Activated CD4-positive, alpha-beta T cell treated with anti-CD3 and anti-CD28 coated beads, Interleukin-2, amount 10 ng/mL, durations not matched to agents 7 days and 5 days (primary cell): ENCODE measurements at places on chromosomes 6 and 20. TPM values are rescaled to one million over a fixed set of nuclear protein-coding genes. Genes with fewer than 3 reads are reported as not detected.

FAM162B gene
- total RNA-seq, result not detected

GABRR2 gene
- 0.77 TPM for total RNA-seq

CCDC167 gene
- 60.9 TPM for total RNA-seq

CD24 gene
- 0.31 TPM for total RNA-seq

CALHM6 gene
- total RNA-seq, result 10.3 TPM

DNA sequence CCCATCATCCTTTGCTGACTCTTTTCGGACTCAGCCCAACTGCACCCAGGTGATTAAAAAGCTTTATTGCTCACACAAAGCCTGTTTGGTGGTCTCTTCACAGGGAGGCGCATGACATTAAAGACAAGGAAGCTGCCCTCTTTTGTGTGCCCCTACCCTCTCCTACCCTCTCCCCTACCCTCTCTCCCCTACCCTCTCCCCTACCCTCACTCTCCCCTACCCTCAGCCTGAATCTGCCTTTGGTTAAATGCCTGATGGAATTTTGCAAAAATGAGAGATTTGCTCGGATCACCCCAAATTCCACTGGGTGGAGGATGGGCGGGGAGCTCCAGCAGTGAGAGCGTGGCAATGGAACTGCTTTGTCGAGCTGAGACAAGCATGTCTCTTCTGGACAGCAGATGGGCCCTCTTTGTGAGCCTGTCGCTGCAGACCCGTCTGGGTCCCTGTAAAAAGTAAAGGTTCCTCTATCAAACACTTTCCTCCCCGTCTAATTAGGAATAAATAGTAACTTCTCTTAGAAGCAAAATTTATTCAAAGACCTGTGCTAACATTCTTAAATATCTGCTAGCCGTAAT, 76.4 kb upstream of the MLN start:
- no peak for DNase-seq
- H3K27ac ChIP-seq, result no peak overlapping the region
- H3K4me3 ChIP-seq, result no peak overlapping the region

- H3K27ac ChIP-seq, result no peak overlapping the region
- H3K36me3 ChIP-seq, result peaks cover 16% of the 10 kb centered on the region
- DNase-seq, result peak; percentile 28
- H3K4me3 ChIP-seq, result no peak overlapping the region
- H3K27me3 ChIP-seq, result no peaks in the 10 kb centered on the region
Observed at GRCh38 chr6:111367393-111368088, 115.5 kb downstream of the REV3L start.

DNA sequence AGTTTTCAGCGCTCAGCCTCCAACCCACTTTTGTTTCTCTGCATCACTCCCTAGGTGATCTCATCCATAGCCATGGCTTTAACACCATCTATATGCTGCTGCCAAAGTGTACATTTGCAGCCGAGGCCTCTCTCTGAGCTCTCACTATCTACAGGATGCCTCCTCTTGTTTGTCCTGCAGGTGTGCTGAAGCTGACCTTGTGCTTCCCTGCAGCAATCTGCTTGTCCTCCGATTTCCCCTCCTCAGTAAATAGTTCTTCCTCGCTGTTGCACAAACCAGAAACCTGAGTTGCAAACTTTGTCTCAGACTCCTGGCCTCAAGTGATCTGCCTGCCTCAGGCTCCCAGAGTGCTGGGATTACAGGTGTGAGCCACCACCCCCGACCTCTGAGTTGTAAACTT, 3.7 kb upstream of the TXNDC5 start:
- DNase-seq, result no peak
- peaks cover 2% of the 10 kb centered on the region for H3K27me3 ChIP-seq
- H3K27ac ChIP-seq, result no peak overlapping the region

- H3K4me3 ChIP-seq, result no peak overlapping the region
- DNase-seq, result no peak
- H3K4me1 ChIP-seq, result no peaks in the 10 kb centered on the region
- no peak overlapping the region for H3K27ac ChIP-seq
Observed at GRCh38 chr6:78639111-78640110, 227.9 kb upstream of the IRAK1BP1 start.

GRCh38 chr20:13455713-13456112, 183.0 kb downstream of the TASP1 start:
- H3K4me3 ChIP-seq, result no peak overlapping the region
- H3K27ac ChIP-seq, result no peak overlapping the region
- no peak for DNase-seq
- H3K36me3 ChIP-seq, result peaks cover 3% of the 10 kb centered on the region
- no peaks in the 10 kb centered on the region for H3K27me3 ChIP-seq

DNA sequence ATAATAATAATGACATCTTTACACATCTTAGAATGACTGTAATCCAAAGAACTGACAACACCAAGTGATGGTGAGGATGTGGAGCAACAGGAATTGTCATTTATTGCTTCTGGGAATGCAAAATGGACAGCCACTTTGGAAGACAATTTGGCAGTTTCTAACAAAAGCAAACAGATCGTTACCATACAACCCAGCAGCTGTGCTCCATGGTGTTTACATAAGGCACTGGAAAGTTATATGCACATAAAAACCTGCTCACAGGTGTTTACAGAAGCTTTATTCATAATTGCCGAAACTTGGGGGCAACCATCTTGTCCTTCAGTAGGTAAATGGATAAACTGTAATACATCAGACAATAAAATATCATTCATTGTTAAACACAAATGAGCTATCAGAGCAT, 18.3 kb upstream of the ASF1A start:
- H3K4me1 ChIP-seq, result peaks cover 11% of the 10 kb centered on the region
- no peak overlapping the region for H3K4me3 ChIP-seq
- H3K27ac ChIP-seq, result no peak overlapping the region
- H3K27me3 ChIP-seq, result no peaks in the 10 kb centered on the region
- no peak for DNase-seq

GRCh38 chr20:20399531-20400500, 31.9 kb downstream of the INSM1 start:
- H3K4me1 ChIP-seq, result peaks cover under 1% of the 10 kb centered on the region
- no peaks in the 10 kb centered on the region for H3K36me3 ChIP-seq
- H3K27ac ChIP-seq, result no peak overlapping the region
- no peak for DNase-seq

GRCh38 chr6:3804964-3805363, 44.2 kb upstream of the FAM50B start:
- H3K27ac ChIP-seq, result no peak overlapping the region
- no peak overlapping the region for H3K4me3 ChIP-seq
- no peak for DNase-seq
- H3K36me3 ChIP-seq, result no peaks in the 10 kb centered on the region

DNA sequence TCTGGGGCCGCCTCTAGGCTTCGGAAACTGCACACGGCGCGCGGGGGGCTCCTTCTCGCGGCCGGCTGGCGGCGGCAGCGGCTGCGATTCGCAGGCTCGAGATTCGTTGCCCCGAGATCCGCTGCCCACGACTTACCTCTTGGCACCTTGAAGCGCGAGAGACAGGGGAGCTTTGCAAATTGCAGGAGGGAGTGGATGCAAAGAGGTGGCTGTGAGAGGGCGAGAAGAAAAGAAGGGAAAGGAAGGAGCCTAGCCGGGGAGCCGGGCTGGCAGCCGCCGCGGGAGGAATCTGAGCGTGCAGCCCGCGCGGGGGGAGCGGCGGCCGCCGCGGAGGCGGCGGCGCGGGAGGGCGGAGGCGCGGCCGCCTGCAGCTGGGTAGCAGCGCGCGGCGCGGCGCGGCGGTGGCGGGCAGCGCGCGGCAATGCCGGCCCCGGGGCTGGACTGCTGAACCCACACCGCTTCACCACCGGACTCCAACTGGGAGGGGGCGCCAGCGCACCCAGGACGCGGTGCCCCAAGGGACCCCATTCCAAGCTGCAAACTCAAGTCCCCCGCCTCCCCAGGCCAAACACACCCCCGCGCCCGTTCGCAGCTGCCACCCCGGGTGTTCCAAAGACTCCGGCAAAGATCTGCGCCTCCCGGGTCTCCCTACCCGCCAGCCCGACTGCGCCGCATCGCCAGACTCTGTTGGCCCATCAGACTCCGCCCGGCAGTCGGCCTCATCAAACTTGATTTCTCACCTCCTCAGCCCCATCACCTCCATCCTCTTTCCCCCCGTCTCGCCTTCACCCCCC, 44.2 kb upstream of the SUPT3H start:
- peaks cover 3% of the 10 kb centered on the region for H3K36me3 ChIP-seq
- DNase-seq, result peak; percentile 49
- H3K4me1 ChIP-seq, result peaks cover 45% of the 10 kb centered on the region
- H3K27ac ChIP-seq, result peak overlapping the region; percentile 91
- peaks cover 50% of the 10 kb centered on the region for H3K27me3 ChIP-seq
- H3K4me3 ChIP-seq, result peak overlapping the region; percentile 88

- no peak overlapping the region for H3K4me3 ChIP-seq
- H3K36me3 ChIP-seq, result no peaks in the 10 kb centered on the region
- H3K27me3 ChIP-seq, result no peaks in the 10 kb centered on the region
- no peak for DNase-seq
- no peak overlapping the region for H3K27ac ChIP-seq
- H3K4me1 ChIP-seq, result no peaks in the 10 kb centered on the region
Observed at GRCh38 chr6:14412026-14412425, 294.5 kb downstream of the CD83 start.

DNA sequence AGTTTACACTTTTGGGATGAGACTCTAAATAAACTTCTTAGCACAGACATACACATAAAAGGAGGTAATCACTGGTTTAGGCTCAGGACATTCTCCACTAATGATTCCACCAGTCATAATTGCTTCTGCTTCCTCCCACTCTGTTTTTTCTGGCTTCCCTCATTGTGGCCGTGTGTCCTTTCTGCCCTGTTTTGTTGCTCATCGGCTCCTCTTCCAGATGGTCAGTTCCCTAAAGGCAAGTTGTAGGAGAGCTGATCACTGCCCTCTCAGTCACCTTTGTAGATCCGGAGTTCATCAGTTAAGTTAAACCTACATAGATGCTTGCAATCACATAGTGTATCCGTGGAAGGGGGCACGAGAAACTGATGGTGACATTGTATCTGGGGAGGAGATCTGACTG, 200.5 kb upstream of the ARG1 start:
- no peak overlapping the region for H3K4me3 ChIP-seq
- H3K27ac ChIP-seq, result no peak overlapping the region
- H3K36me3 ChIP-seq, result no peaks in the 10 kb centered on the region
- H3K27me3 ChIP-seq, result no peaks in the 10 kb centered on the region
- no peak for DNase-seq

GRCh38 chr20:10763112-10763511, 89.3 kb upstream of the JAG1 start:
- H3K36me3 ChIP-seq, result no peaks in the 10 kb centered on the region
- H3K4me1 ChIP-seq, result no peaks in the 10 kb centered on the region
- no peak overlapping the region for H3K27ac ChIP-seq
- H3K4me3 ChIP-seq, result no peak overlapping the region
- no peak for DNase-seq
- peaks cover 3% of the 10 kb centered on the region for H3K27me3 ChIP-seq

DNA sequence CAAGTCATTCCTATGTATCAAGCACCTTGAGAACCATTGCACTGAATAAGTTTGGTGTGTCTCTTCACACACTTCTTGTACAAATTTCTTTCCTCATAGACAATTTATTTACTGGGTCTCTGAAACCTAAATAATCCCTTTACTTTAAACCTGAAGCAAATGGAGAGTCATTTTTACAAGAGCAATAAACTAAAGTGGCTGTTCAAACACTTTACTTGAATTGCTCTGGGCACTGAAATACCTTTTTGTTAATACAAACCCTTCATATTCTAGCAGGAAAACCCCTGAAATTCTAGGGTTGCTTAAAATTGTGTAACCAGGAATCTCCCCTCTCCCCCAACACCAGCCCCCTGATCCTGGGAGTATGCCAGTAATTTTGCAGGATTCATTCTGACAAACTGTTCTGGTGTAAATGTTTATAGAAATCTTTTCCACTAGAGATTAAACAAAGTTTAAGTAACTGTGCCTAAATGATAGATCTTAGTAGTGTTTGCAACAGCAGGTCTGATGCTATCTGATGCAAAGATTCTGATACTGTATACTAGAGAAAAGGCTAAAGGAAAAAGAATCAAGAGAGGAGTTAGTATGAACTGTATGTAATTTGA, 13.4 kb downstream of the RSPO3 start:
- H3K27me3 ChIP-seq, result peaks cover 37% of the 10 kb centered on the region
- no peaks in the 10 kb centered on the region for H3K36me3 ChIP-seq
- DNase-seq, result no peak
- H3K4me1 ChIP-seq, result no peaks in the 10 kb centered on the region
- no peak overlapping the region for H3K27ac ChIP-seq

DNA sequence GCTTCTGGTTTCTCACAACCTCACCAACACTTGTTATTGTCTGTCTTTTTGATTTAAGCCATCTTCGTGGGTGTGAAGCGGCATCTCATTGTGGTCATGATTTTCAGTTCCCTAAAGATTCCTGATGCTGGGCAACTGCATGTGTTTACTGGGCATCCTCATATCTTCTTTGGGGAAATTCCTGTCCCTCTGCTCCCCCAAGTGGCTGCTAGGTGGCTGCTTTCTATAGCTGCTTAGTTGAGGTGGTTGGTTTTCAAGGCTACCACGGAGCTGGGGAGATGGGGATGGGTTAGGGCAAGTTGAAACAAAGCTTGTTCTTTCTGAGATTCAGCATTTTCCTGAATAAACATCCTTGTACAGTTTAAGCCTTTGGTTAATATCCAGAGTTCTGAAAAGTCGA, 403.9 kb upstream of the SULF2 start:
- H3K27me3 ChIP-seq, result no peaks in the 10 kb centered on the region
- H3K27ac ChIP-seq, result no peak overlapping the region
- H3K4me1 ChIP-seq, result no peaks in the 10 kb centered on the region
- no peak overlapping the region for H3K4me3 ChIP-seq
- H3K36me3 ChIP-seq, result no peaks in the 10 kb centered on the region

GRCh38 chr20:36645998-36646397, at the start of gene SLA2:
Gene SLA2 (minus strand): TSS chr20:36646196. CDS start chr20:36641335, 4,861 bp downstream.
- peak within 1 kb of the TSS; percentile 95 for H3K27ac ChIP-seq
- H3K36me3 ChIP-seq, result peaks cover 38% of the 10 kb centered on the region
- no peaks in the 10 kb centered on the region for H3K27me3 ChIP-seq
- H3K4me1 ChIP-seq, result peaks cover 55% of the 10 kb centered on the region

GRCh38 chr20:11929947-11930346, 12.3 kb downstream of the BTBD3 start:
- H3K27ac ChIP-seq, result no peak overlapping the region
- DNase-seq, result no peak
- H3K4me3 ChIP-seq, result no peak overlapping the region
- H3K27me3 ChIP-seq, result no peaks in the 10 kb centered on the region
- no peaks in the 10 kb centered on the region for H3K36me3 ChIP-seq

DNA sequence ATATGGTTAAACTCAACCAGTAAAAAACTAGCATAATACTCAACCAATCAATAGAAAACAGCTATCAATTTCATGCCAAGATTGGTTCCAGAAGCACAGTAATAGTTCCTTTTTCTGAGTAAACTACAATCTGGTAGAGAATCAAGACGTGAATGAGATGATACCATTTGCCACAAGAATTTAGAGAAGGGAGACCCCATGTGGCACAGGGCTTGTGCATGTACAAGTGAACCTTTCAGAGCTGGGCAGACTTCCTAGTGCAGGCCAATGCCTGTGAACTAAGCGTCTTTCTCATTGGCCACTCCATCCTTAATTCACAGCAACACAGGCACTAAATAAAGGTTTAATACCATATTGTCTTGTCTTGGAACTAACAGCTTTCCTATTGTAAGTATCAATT, 213.5 kb downstream of the RFPL4B start:
- no peaks in the 10 kb centered on the region for H3K27me3 ChIP-seq
- H3K4me3 ChIP-seq, result no peak overlapping the region
- no peak overlapping the region for H3K27ac ChIP-seq
- H3K36me3 ChIP-seq, result no peaks in the 10 kb centered on the region
- no peaks in the 10 kb centered on the region for H3K4me1 ChIP-seq
- DNase-seq, result no peak

- no peaks in the 10 kb centered on the region for H3K4me1 ChIP-seq
- H3K27me3 ChIP-seq, result no peaks in the 10 kb centered on the region
- DNase-seq, result no peak
- H3K36me3 ChIP-seq, result no peaks in the 10 kb centered on the region
- H3K4me3 ChIP-seq, result no peak overlapping the region
- no peak overlapping the region for H3K27ac ChIP-seq
Observed at GRCh38 chr6:76852776-76853175, 610.5 kb downstream of the HTR1B start.
